Iris pigment epithelial cell (primary cell): ENCODE measurements at places on chromosomes 3 and 15.

DNA sequence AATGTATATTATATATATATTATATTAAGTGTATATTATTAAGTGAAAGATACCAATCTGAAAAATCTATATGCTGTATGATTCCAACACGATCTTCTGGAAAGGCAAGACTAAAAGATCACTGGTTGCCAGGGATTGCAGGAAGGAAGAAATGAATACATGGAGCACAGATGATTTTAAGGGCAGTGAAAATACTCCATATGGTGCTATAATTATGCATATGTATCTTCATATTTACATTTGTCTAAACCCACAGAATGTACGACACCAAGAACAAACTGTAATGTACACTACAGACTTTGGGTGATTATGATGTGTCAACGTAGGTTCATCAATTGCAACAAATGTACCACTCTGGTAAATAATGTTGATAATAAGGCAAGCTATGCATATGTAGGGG is 194.7 kb upstream of the MME start:
- DNase-seq, result no peak

DNA sequence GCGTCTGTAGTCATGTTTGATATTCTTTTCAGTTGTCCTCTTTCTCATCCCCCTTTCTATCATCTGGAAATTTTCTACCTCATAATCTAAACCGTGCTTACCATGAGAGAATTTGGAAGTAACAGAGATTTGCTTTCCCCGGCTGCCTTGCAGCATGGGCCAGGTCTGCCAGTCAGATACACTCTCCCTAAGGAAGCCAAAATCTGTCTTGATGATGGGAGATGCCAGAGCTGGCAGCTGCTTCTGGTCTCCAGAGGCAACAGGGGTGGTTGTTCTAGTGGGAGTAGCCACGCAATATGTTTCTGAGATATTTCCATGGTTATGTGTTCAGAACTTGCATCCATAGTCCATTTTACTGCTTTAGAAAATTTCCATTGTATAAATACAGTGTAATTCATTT is 218.9 kb upstream of the RORA start:
- DNase-seq, result no peak

- DNase-seq, result peak; percentile 100
These were observed at the start of the genes GTF2E1 and RABL3 for GRCh38 chr3:120742198-120742848. Gene GTF2E1, plus strand, starts transcription at chr3:120742744. Its CDS starts 7,809 bp downstream, at chr3:120750553. Gene RABL3, minus strand, starts transcription at chr3:120742516. Its CDS starts 9 bp downstream, at chr3:120742507.

GRCh38 chr3:177335728-177336127 is 138.4 kb upstream of the TBL1XR1 start:
- DNase-seq, result peak; percentile 65

DNA sequence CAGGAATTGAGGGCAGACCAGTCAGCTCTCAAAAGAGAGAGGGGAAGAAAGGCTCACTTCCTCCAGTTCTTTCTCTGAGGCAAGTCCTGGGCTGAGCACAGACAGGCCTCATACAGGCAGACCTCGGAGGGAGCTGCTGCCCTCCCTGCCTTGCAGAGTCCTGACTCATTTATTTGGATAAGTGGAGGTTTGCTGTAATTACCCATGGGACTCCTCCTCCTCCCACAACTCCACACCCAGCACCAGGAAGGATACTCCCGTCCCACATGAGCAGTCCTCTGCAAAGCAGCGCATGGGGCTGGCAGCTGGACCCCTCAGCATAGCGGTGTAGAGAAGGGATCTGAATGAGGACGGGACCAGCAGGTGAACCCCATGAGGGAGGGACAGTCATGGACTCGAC is 13.4 kb upstream of the SCN10A start:
- peak; percentile 87 for DNase-seq

DNA sequence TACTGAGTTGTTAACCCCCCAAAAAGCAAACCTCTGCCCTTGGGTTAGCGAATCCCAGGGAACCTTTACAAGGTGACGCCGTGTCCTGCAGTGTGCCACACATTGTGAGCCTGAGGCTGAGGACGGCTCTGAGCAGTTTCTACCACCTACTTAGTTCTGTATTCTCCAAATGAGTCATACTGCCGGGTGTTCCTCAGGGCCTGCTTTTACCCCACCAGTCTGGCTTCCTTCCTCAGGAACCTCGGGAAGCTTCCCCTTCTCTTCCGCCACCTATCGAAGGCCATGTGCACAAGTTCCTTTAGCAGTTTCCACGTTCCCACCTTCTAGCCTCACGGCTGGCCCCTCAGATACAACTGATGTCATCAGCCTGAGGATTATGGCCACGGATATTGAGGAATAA is 384.0 kb upstream of the TPM1 start:
- peak; percentile 14 for DNase-seq

DNA sequence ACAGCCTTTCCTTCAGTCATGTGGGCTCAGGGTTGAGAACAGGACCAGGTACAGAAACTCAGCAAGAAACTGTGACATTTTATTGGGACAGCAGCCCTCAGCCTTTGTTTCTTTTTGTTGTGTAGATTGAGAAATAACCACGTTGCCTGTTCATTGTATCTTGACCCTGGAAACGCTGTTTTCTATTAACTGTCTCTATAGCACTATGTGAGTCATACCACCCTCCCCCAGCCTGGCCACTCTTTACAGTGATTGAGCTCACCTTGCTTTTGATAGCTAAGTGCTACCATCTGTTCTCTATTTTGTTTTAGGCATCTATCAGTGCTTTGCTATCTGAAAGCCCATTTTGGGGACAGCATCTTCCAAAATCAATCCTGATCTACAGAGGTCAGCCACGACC is 127.9 kb downstream of the CD47 start:
- peak; percentile 75 for DNase-seq

DNA sequence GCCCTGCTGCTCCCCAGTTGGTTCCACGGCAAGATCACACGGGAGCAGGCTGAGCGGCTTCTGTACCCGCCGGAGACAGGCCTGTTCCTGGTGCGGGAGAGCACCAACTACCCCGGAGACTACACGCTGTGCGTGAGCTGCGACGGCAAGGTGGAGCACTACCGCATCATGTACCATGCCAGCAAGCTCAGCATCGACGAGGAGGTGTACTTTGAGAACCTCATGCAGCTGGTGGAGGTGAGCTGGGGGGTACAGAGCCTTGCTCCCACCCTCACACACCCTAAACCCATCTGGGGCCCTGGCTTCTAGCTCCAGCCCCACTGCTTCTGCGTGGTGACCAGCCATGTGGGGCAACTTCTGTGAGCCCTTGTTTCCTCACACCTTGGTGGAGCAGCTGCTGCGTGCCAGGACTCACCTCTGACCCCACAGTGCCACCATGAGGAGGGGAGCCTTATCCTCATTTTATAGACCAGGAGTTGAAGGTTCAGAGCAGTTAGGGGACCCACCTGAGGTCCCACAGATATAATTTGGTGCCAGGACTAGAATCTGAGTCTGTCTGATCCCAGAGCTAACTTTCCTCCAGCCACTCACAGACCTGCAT is 13.3 kb upstream of the LMAN1L start:
- DNase-seq, result no peak

GRCh38 chr3:18556001-18556408 is 130.9 kb upstream of the SATB1 start:
- no peak for DNase-seq

GRCh38 chr15:71425388-71425787 is 310.1 kb downstream of the THSD4 start:
- no peak for DNase-seq

DNA sequence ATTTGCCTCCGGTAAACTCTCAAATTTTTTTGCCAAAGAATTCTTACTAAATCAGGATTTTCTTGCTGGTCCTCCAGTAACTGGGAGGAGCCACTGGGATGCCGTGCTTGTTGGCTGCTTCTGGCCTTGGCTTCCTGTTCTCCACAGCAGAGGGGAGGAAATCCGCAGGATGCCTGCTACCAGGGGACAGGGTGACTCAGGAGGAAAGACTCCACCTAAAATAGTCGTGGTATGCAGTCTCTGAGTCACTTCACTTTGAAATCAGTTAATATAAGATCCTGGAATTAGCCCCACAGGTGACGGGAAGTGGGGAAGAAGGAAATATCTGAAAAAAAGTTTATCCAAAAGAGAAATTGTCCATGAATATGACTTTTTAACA is 6.5 kb upstream of the TM4SF18 start:
- DNase-seq, result peak; percentile 97

GRCh38 chr15:89910891-89911626 is 1.7 kb downstream of the ARPIN start:
- no peak for DNase-seq

DNA sequence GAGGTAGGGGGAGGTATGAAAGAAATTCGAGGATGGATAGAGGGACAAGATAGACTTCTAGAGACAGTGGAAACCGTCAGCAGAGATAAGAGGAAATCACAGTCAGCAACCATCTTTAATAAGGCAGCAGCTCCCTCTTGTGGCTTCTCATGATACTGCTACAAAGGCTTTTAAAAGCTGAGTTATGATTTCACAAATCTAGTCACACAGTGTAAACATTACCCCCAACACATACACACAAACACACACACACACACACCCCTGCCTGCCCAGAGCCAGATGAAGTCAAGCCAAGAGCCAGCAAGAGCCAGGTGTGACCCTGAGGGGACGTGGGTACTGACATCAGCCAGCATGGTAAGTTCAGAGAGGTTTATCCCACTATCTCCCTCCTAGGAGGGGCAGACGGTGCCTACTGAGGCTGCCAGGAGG is 18.9 kb upstream of the TGM5 start:
- DNase-seq, result peak; percentile 65

GRCh38 chr3:166388321-166388720 is 551.1 kb upstream of the BCHE start:
- DNase-seq, result no peak

DNA sequence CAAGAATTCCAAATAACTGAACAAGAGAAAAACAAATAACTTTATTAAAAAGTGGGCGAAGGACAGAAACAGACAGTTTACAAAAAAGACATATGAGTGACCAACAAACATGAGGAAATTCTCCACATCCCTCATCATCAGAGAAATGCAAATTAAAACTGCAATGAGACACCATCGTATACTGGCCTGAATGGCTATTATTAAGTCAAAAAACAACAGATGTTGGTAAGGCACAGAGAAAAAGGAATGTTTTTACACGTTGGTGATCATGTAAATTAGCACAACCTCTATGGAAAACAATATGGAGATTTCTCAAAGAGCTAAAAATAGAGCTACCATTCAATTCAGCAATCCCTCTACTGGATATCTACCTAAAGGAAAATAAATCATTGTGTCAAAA is 1260.4 kb upstream of the ALCAM start:
- DNase-seq, result no peak

- peak; percentile 72 for DNase-seq
These were observed 420.2 kb upstream of the CCDC54 start for GRCh38 chr3:106957029-106957428.

DNA sequence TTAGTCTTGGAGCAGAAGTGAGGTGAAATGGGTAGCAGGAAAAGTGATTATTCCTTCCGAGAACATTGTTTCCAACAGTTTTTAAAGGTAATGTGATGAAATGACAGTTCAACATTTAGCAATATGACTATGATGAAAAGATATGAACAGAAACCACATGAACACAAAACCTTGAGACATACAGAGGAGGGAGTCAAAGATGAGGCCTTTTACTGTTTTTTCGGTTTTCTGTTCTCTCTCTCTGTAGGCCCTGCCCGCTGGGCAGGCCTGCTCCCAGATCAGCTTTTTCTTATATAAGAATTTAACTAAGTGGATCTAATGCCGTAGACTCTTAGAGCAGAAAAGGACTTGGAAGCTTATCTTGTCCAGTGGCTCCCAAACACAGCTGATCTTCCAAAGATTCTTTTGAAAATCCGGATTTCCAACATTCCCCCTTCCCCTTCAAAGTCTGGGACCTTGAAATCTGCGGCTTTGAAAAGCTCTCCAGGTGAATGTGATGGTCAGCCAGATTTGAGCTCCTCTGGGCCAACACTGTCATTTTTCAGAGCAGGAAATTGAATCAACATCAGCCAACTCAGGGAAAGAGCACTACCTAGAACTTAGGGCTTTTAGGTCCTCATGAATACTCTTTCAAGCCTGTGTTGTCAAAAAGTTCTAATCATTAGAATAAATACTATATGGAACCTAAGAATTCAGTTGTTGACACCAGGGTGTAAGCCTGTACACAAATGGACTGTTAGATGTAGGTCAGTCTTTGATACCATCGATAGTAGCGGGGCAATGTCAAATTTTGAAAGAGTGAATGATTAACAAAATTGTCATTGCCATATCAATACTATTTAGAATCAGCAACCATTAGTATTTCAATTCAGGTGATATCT is 372.7 kb downstream of the SHQ1 start:
- DNase-seq, result no peak

DNA sequence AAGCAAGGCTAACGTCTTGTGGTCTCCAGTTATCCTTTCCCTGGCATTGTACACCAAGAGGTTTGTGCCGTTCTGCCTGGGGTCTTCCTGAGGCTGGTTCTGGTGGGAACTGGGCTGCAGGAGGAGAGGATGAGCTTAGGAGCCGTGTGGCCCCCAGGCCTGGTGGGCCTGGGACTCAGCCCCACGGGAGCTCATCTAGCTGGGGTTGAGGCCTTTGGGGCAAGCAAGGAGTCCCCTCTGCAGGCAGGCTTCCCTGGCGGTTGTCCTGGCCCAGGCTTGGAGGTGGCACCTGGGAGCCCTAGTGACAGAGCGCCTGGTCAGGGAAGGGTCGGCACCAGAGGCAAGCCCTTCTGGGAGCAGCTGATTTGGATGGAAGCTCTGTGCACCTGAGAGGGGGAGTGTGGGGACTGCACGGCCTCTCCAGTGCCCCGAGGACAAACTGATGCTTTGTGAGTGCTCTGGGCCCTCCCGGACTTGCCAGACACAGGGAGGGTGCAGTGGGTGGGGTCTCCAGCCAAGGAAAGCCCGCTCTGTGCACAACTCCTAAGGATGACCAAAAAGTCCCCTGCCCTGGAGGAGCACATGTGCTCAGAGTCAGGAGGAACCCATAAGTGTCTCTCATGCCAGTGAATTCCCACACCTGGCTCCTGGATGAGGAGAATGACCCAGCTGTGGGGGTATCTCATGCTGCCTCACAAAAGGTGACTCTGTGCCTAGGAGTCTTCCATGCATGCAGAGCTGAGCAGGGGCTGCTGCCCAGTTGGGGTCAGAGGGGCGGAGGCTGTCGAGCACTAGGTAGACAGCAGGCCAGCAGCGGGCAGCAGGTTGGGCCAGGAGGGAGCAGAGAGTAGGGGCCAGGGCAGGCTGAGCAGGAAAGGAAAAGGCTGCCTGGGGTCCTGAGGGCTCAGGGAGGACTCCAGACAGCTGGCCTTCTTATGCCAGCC is 2.7 kb downstream of the PAK6 start:
- DNase-seq, result no peak

- peak; percentile 61 for DNase-seq
These were observed 84.4 kb upstream of the RGMA start for GRCh38 chr15:93173369-93173768.

DNA sequence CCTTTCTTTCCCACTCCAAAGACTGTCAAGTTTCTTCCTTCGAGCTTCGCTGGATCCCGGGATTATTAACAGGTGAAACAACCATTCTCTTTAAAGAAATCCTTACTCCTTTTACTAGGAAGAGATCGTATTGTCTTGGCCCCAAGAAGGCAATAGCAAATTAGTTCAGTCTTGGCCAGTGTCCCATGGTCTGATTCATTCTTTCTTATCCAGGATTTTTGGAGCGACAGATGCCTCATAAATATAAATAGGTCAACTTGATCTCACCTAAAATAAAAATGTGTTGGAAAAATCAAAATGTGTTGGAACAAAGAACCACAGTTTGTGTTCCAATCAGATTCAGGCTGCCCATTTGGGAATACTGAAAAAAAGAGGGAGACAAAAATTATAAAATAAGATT is 140.1 kb upstream of the TMEM108 start:
- DNase-seq, result no peak

- DNase-seq, result peak; percentile 47
These were observed 19.6 kb downstream of the HEMK1 start for GRCh38 chr3:50588759-50589433.
